ENCODE measurements at places on chromosomes 2 and 18. TPM values are rescaled to one million over a fixed set of nuclear protein-coding genes. Genes with fewer than 3 reads are reported as not detected.

The CXCR1 gene
- total RNA-seq: not detected

The SFT2D3 gene
- total RNA-seq: 6.0 TPM

The MARCO gene
- total RNA-seq: 0.87 TPM

The KIF5C gene
- total RNA-seq: 0.09 TPM

- no peak for DNase-seq
Observed at GRCh38 chr2:122150524-122151280, 395.3 kb downstream of the TSN start.

- DNase-seq: no peak
Observed at GRCh38 chr2:234454433-234454832, 42.4 kb downstream of the ARL4C start.

GRCh38 chr2:231051116-231051515 is 5.6 kb upstream of the PSMD1 start:
- DNase-seq: no peak

DNA sequence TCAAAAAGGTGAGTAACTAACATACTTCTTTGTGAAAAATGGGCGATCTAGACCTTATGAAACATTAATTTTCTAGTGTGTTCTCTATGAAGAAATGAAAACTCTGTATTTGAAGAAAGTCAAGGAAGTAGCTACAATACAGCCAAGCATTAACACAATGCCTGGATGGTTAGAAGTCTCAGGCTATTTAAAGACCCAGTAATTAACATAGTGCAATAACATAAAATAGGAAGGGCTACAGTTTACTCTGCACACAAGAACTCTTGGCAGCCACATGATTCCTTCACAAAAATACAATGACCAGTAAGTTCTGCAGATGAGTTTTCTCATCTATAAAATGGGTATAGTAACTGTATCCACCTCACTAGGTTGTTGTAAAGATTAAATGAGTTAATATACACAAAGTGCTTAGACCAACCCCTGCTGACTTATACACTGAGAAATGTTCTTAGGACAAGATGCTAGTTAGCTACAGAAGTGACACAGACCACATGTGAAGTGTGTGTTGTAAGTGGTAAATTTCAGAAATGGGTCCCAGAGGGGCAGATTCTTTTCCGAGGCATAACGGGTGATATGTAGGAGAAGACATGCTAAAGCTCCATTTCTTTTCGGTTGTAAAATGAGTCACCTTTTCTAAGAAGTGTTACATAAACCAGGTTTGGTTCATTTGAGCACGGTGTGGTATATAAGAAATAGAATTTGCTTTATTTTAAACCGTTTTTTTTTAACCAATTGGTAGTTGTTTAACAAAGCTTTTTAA is 61.8 kb downstream of the CXCR4 start:
- DNase-seq: no peak

DNA sequence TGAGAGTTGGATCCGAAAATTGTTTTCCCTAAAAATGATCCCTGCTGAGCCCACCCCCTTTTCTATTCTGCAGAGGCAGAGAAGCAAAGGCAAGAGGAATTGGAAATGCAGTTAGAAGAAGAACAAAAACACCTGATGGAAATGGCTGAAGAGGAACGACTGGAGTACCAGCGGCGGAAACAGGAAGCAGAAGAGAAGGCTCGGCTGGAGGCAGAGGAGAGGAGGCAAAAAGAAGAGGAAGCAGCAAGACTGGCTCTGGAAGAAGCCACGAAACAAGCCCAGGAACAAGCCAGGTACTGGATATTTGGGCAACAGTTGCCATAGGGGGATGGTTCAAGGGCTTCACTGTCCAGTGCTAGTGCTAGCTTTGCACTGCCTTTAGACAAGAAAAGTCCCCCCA is 41.7 kb downstream of the SUMO1 start:
- DNase-seq: no peak

GRCh38 chr2:18477293-18477692 is 83.2 kb downstream of the RDH14 start:
- DNase-seq: no peak

DNA sequence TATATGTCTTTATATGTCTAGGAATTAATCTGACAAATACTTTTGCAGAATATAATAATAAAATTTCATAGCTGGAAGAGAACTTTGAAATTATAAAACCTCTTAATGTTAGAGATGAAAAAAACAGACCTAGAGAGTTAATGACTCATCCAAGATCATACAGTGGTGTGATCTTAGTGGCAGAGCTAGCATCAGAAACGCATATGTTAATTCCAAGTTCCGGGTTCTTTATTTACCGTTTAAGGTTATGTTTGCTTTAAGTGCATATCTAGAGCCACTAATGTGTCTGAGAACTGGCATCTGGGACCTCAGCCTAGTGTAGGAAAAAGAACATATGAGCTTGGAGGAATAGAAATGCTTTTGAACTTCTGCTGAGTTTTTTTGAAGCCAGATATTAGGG is 24.3 kb downstream of the CERS6 start:
- DNase-seq: no peak

- no peak for DNase-seq
Observed at GRCh38 chr2:208189810-208190503, at the start of gene C2orf80. C2orf80 (minus strand) TSS chr2:208190030; CDS start chr2:208186986, 3,044 bp downstream.

DNA sequence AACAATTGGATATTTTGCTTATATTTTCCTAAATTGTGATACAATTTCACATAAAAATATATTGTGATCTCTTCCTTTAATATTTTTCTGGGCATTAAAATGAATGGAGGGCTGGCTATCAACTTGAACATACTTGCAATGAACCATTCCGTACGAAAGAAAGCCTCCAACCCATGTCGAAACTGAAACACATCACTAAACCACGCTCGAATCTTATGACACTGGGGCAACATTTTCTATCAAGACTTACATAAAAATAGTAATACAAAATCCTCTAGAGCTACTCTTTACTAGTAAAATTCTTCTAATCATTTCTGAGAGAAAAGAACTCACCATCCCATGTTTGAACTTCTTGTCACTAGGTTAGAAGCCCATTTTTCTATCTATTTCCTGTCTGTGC is 132.8 kb upstream of the DOK6 start:
- no peak for DNase-seq

- DNase-seq: no peak
Observed at GRCh38 chr2:43622931-43623451, 14.1 kb upstream of the PLEKHH2 start.

DNA sequence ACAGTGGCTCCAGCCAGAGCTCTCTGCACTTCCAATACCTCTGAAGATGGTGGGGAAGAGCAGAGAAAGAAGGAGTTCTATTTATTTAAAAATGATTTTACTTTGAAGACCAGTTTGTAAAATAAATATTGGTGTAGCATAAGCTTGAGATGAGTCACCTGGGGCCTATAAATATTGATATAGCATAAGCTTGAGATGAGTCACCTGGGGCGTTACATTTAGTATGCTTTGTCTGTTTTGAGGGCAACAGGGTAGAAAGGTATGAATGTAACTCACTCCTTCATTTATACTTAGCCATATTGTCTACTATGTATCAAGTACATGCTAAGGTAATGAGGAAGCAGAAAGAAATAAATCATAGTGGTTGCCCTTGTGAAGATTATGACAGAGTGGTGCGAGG is 7.7 kb upstream of the SULT1C4 start:
- no peak for DNase-seq

GRCh38 chr2:42839809-42840501 is 47.6 kb upstream of the HAAO start:
- no peak for DNase-seq

DNA sequence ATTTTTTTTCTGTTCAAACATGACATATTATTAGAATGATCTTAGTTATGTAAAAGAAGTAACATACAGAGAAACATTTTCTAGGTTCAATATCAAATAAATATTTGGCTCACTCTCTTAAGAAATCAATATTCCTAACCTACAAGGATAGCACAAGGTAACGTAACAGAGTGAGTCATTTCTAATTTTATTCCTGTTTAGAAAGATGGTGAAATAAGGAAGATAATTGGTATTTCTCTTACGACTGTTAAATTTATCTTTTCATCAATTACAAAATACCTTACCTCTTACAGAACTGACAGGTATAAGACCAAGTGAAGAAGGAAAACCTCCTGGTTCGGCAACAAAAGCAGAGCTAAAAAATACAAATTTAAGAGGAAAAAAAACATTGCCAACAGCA is 45.1 kb downstream of the PRELID3A start:
- DNase-seq: no peak

DNA sequence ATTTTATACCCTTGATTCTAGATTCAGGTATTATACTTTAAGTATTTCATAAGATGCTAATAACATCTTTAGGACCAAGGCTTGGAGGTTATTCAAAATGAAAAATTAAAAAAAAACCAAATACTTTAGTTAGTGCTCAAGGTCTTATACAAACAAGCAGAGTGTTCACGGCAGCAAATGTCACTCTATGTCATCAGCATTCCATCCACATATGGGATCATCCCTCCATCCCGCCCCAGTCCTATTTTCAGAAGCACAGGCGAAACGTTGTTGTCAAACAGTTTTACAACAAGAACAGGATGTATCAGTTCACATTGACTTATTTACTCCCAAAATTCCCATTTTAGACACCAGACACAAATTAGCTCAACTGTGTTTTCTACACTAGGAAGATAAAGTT is 83.7 kb downstream of the DSEL start:
- no peak for DNase-seq

GRCh38 chr2:112918256-112918655 is 7.3 kb downstream of the IL37 start:
- DNase-seq: no peak

GRCh38 chr2:65678779-65679391 is 246.5 kb upstream of the SPRED2 start:
- DNase-seq: no peak

DNA sequence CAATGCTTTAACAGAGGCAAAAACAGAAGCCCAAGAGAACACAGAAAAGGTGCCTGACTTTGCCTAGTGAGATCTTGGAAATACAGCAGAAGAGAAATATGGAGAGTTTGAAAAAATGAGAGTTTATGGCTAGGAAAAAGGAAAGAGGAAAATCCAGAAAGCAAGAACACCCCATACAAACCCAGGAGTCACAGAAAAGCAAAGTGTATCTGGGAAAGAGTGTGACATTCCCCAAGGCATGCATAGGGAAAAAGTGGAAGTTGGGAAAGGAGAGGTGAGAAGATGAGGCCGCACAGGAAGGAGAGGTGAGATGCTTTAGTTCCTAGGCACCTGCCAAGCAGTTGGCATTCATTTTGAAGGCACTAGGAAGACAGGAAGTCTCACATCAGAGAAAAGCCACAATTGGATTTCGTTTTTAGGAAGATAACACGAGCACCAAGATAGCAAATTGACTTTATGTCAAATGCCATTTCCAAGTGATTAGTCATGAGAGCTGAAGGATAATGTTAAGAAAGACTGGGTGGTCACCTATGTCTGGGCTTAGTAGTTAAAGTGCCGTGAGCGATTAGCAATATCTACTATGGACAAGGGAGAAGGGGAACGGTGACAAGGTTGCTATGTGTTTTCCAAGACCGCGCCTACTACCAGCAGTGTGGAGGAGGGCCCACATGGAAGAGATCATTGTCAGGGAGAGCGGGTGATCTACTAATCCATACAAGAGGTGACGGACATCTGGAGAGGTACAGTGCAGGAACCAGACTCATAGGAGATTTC is 224.1 kb upstream of the PARD3B start:
- no peak for DNase-seq

GRCh38 chr18:12092398-12093229 is 1.0 kb upstream of the ANKRD62 start:
- DNase-seq: no peak

DNA sequence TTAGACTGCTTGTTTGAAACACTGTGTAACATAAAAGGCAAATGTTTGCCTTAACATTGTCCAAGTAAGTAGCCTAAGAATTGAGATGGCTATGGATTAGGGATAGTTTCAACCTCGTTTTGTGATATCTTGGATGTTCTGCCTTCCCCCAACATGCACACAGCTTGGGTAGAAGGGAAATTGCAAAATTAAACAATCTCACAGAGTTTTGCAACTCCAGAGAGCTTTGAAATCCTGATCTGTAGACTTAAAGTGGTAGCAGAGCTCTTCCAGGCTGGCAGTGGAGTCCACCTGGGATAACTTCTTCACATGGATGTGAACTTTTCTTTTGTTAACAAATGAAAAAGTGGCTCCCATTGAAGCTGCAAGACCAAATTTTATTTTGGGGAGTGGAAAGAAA is 59.6 kb downstream of the CHRNA1 start:
- DNase-seq: no peak

DNA sequence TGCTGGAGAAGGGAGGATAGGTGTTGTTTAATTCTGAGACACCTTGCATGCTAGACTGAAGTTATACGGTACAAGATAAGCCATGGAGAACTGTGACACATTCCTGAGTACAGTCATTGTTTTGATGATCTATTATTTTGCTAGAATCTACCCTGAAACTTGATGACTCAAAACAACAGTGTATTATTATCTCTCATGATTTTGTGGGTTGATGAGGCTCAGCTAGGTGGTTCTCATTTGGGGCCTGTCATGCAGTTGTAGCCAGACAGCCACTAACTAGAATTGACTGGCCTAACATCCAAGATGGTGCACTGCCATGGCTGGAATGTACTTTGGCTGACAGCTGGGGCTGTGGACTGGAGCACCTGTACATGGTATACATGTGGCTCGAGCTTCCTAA is 5.4 kb upstream of the IL1R1 start:
- no peak for DNase-seq

- DNase-seq: no peak
Observed at GRCh38 chr18:64405161-64405560, 256.3 kb upstream of the LINC00305 start.

DNA sequence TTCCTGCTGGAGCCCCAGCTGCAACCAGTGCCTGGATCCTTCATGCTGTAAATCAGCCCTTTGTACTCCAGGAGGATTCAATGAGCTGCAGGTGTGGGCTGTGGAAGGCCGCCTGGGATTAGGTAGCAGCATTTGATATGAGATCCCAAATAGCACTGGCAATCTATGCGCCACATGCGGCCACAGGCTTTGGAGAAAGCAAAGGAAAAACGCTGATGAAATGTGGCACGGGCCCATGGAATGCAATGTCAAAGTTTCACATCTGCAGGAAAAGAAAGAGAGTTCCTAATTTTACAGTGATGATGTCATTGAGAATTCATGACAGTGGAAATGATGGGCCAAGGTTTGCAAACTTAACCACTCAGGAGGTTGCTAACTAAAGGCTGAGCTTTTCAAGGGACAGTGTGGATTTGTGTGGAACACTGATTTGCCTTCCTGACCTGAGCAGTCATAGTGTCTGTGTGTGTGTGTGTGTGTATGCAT is 216.4 kb upstream of the OSR1 start:
- DNase-seq: no peak

DNA sequence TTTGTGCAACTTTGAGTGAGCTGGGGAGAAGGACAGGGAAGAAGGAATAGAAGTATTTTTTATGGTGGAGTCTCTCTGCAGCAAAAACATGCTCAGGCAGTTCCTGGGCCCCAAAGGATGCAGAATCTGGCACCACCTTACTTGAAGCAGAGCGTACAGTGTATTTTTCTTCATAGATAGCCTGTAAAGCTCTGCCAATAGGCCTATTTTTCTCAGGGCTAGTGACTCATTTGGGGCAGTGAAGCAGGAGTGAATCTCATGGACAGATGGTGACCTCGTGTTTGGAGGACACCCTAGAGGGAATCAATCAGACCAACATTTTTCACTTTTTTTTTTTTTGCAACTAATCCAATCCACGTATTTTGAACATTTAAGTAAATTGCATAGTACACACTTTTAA is 268.1 kb upstream of the CXCR4 start:
- DNase-seq: no peak

Data from esophagus squamous epithelium (tissue), 5 donors.